ENCODE measurements at places on chromosomes 5 and 9.

DNA sequence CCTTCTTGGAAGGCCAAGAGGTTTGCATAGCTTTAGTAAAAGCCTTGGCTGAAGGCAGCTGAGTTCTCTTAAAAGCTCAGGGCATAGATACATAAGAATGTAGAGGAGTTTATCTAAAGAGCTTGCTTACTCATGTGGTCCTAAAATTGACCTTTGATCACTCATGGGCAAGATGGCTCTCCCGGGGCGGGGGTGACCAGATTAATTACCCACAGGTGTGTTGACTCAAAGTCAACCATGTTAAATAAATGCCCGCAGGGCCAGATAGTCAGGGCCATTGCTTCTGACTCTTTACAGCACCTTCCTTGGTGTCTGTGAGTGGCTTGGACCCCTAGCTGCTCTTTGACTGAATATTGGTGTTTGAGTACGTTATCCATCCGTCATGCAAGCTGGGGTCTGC, 33.1 kb upstream of the GHR start:
- DNase-seq, result no peak

DNA sequence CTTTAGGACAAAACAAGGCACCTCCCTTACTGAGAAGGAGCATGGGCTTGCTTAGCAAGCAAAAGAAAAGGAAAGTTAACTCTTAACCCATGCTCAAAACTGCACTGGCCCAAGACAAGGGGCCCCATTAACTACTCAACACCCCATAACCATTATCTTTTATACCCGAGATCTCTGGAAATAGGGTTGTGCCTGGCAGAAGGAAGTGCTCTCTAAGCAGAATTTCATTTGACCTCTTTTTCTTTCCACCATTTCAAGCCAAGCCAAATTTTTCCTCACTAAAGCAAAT, 167.2 kb downstream of the RASEF start:
- no peak for DNase-seq

DNA sequence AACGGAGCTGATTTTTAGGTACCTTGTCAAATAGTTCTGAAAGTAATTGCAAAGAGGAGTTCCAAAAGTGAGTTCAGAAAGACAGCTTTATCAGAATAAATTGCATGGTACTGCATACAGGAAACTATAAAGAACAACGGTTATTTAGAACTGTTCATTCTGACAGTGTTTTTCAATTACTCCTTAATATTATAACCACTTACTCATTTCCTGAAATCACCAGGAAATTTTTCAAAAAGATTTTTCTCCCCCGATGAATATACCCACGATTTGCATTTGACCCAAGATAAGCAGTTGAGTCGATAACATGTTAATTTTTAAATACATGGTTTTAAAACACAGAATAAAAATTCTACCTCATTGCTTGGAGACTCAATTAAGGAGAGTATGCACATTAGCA, 9.4 kb downstream of the DOCK8 start:
- no peak for DNase-seq

- no peak for DNase-seq
Measured at GRCh38 chr9:104795082-104795481, 31.2 kb downstream of the NIPSNAP3B start.

DNA sequence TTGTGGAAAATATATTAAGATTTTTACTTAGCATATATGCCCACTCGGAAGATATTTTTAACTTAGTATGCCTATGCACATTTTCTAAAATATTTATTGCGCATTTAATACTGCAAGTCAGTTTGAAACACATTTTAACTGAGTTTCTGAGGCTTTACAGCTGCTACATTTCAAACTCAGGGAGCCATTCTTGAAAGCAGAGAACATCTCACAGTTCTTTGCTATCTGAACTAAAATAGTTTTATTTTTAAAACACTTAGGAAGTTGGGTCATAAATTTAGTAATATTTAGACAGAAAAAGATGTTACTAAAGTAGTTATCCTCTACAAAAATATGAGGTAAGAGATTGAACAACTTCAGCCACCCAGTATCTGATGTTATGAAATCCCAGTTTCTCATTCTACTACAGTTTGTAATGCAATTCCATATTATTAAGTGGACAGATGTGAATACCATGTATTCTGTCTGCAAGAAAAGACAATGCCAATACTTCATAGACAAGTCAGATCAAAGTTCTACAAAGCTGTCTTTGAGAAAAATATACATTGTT, 409.9 kb upstream of the EDIL3 start:
- DNase-seq, result no peak

DNA sequence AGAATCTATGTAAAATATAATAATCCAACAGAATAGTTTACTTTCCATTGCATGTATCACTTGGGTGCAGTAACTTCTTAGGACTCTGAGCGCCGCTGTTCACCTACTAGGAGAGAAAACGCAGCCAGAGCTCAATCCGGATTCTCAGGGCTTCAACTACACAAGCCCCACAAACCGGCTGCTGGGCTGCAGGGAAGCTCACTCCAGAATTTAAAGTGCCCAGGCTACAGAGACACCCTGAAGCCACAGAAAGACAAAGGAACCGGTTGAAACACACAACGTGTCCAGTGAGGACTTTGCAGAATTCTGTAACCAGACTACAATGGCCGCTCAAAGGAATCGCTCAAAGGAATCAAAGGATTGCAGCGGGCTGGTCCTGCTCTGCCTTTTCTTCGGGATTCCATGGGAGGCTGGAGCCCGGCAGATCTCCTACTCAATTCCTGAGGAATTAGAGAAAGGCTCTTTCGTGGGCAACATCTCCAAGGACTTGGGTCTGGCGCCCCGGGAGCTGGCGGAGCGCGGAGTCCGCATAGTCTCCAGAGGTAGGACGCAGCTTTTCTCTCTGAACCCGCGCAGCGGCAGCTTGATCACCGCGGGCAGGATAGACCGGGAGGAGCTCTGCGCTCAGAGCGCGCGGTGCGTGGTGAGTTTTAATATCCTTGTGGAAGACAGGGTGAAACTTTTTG, at the start of gene PCDHGA10:
PCDHGA10 (plus strand) TSS at position 134 of the 686 bp plus-strand sequence; CDS start at position 323, 189 bp downstream.
- DNase-seq, result peak; percentile 56

- DNase-seq, result no peak
Measured at GRCh38 chr9:69411931-69412740, 87.1 kb downstream of the ENTREP1 start.

- DNase-seq, result no peak
Measured at GRCh38 chr5:13133951-13134350, 810.5 kb downstream of the DNAH5 start.

DNA sequence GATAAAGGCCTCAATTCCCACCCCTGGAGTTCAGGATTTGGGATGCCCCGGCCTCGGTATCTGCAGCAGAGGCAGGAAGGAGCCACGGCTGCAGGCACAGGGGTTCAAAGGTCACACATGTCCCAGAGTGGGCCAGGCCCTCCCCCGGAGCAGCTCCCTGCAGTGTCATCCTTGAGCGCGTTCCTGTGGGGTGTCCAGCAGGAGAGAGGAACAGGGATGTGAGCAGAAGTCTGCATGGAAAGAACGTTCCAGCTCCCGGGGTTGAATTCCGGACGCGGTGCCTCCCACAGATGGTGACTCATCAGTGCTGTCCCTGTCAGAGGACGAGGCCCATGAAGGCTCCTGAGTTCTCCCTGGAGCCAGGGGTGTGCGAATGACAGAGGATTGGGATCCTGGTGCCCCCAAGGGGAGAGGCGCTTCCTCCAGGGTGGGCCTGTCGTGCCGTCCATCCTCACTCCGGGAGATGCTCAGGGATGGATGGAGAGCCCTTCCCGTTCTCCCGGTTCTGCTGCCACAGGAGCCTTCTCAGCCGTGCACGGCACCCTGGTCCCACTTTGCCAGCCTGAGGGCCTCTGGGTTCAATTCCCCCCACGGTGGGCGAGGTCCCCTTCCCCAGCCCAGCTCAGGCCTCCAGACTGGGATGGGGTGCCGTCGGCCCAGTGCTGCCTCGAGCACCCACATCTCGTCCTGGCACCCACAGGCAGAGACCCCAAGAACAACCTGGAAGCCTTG, 3.1 kb downstream of the LCN1 start:
- no peak for DNase-seq

- no peak for DNase-seq
Measured at GRCh38 chr9:137383081-137383783, 39.7 kb downstream of the EXD3 start.

- DNase-seq, result no peak
Measured at GRCh38 chr5:42592401-42593140, 164.0 kb upstream of the CCDC152 start.

GRCh38 chr9:126621061-126621918, 7.6 kb downstream of the LMX1B start:
- DNase-seq, result no peak

GRCh38 chr9:69468380-69468779, 143.4 kb downstream of the ENTREP1 start:
- DNase-seq, result no peak

GRCh38 chr9:84736081-84736480, 66.6 kb downstream of the NTRK2 start:
- no peak for DNase-seq

GRCh38 chr5:124908581-124909451, 162.4 kb upstream of the ZNF608 start:
- DNase-seq, result no peak

- DNase-seq, result no peak
Measured at GRCh38 chr9:134382733-134383132, 56.5 kb downstream of the RXRA start.

- DNase-seq, result no peak
Measured at GRCh38 chr5:8184455-8185063, 315.6 kb downstream of the MTRR start.

GRCh38 chr9:134640506-134641172, 964 bp upstream of the COL5A1 start:
- no peak for DNase-seq

DNA sequence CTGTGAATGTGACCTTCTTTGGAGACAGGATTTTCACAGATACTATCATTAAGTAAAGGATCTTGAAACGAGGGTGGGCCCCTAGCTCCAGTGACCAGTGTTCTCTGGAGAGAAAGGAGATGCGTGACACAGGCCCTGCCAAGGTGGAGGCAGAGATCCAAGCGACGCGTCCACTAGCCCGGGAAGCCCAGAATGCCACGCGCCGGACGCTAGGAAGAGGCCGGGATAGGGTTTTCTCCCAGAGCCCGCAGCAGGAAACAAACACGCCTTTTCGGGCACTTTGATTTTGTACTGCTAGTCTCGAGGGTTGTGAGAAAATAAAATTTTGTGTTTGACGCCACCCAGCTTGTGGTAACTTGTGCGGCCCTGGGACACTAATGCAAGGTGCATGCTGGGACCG, 29.6 kb upstream of the VDAC1 start:
- DNase-seq, result no peak

DNA sequence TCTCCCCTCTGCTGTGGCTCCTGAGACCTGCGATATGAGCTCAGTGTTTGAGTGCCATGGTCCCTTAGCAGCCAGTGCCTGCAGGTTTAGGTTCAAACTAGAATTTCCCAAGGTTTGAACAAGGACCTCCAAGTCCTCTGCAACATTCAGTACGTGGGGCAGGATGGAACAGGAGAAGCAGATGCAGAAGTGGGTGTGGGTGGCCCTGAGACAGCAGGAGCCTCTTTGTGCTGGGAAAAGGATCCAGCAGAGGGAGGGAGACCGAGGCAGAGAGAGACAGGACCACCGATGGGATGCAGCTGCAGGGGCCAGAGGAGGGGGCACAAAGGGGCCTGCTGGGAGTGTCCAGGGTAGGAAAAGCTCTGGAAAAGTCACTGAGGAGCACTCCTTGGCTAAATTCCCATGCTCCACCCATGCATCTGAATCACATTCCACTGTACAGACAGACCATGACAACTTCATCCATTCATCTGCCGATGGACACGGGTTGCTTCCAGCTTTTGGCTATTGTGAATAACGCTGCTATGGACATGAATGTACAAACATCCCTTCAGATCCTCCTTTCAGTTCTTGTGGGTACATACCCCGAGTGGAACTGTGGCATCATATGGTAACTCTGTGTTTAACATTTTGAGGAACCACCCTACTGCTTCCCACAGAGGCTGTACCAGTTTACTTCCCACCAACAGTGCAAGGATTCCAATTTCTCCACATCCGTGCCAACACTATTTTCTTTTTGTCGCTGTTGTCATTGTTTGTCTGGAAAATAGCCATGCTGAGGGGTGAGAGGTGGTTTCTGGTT, 26.7 kb upstream of the SUSD3 start:
- no peak for DNase-seq

DNA sequence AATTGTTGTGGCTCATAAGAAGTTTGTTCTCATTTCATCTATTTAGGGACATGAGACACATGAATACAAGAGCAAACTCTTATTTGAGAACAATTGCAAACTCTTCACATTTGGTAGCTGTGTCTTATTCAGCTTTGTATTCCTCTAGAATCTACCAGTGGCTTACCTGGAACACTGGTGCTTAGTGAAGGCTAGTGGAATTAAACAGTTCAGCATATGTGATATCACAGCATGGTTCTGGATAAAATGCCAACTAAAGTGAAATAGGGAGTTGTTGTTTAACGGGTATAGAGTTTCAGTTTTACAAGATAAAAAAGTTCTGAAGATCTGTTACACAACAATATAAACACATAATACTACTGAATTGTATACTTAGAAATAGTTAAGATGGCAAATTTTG, 48.9 kb downstream of the NRG2 start:
- no peak for DNase-seq

DNA sequence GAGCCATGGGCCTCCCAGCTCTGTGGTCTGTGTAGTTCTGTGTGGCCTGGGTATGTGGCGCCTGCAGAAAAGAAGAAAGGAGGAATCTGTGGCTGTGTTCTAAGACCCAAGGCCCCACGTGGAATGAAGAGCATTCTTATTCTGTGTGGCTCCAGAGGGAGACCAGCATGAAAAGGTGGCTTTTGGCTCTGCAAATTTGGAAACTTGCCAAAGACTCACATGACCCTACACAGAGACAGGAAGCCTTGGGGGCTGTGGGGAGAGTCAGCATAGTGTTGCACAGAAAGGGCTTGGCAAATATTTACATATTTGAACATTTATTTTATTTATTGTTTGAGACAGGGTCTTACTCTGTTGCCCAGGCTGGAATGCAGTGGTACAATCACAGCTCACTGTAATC, 193.3 kb downstream of the TMEM38B start:
- DNase-seq, result no peak

DNA sequence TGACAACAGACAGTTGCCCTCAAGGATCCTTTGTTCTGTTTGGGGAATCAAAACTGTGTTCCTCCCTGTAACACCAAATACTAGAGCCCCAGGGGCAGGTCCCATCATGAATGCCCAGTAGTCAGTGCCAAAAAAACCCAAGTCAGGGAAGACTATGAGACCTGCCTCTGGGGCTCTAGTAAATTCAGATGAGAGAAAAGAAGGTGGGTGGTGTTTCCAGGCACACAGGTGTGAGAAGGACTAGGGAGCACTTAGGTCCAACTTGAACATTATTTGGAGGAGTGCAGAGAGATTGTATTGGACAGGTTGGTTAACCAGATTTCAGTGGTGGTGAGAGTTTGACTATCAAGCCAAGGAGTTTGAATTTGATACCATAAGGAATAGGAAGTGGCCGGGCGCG, 52.0 kb downstream of the SLC22A5 start:
- no peak for DNase-seq

- DNase-seq, result no peak
Measured at GRCh38 chr5:6043491-6044310, 334.6 kb downstream of the MED10 start.

GRCh38 chr5:79076819-79077218, 7.3 kb downstream of the BHMT2 start:
- no peak for DNase-seq

Data from T-helper 1 cell (primary cell).